AG04449 (cell line): ENCODE measurements at places on chromosomes 1 and 21.

- no peak for DNase-seq
Measured at GRCh38 chr1:157201767-157202166, 63.6 kb upstream of the ETV3 start.

- DNase-seq: no peak
Measured at GRCh38 chr1:153507926-153508583, 27.7 kb downstream of the S100A6 start.

GRCh38 chr1:78254517-78254916 is 208.8 kb downstream of the GIPC2 start:
- no peak for DNase-seq

- no peak for DNase-seq
Measured at GRCh38 chr1:84406346-84406861, 8.1 kb downstream of the DNASE2B start.

DNA sequence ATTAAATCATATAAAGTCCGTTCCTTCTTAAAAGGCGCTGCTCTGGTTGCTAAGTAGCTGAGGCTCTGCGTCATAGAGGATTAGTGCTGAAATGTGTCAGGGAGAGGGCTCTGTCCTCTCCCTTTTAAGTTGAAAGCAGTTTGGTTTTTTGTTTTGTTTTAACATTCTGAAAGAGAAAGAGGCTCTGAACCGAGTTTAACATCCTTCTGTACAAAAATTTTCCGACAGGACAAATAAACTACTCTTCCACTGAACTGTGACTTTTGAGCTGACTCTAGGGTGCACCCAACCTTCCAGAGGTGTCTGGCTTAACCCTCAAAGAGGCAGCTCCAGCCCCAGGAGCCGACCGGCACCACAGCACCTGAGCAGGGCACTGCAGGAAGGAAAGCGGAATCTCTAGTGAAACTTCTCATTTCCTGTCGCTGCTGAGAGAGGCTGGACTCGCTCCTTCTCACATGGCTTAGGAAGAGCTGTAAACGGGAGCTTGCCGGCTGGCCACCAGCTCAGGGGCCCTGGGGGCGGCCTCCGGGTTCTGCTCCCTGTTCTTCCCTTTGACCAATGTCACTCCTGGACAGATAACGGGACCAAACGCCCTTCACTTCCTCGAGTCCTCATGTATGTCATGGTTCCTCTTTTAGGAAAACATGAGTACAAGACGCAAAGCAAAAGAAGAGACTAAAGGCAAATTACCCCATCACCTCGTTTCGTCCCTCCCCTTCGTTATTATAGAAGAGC is 1.2 kb downstream of the VAV3 start:
- DNase-seq: no peak

GRCh38 chr21:38234395-38235142 is 22.2 kb upstream of the KCNJ15 start:
- no peak for DNase-seq

- no peak for DNase-seq
Measured at GRCh38 chr1:12620488-12620865, 2.5 kb upstream of the DHRS3 start.

DNA sequence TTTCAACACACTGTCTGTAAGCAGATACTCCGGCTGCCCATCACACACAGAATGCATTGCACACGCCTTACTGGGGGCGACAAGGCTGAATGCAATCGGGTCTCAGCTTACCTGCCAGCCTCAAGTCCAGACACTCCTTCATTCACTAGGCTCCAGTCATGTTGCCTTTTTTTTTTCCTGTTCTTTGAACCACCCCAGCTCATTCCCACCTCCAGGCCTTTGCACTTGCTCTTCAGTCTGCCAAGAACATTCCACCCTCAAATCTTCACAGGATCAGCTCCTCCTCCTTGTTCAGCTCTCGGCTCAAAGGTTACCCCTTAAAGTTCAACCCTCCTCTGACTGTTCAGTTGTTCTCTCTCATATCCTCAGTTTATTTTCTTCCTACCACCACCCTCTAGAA is 181.9 kb upstream of the ESRRG start:
- DNase-seq: no peak

- DNase-seq: no peak
Measured at GRCh38 chr1:68307378-68307787, 75.1 kb upstream of the WLS start.

DNA sequence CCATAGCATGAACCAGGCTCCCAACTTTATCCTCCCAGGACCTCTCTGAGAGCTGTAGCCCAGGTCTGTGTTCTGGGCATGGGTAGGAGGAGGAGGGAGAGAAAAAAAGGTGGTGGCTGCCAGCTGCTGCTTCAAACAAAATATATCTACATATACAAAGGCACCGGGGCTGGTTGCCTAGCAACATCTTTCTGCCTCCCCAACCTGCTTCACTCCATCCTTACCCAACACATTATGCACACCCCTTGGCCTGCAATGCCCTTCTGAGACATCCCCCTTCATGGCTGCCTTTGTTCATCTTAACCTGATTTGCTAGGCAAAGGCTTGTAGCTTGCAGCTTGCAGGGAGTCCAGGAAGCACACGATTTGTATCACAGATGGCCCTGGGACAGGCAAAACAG is 27.2 kb upstream of the ATP1A1 start:
- DNase-seq: no peak

- no peak for DNase-seq
Measured at GRCh38 chr1:46996659-46997281, 26.7 kb upstream of the CYP4X1 start.

DNA sequence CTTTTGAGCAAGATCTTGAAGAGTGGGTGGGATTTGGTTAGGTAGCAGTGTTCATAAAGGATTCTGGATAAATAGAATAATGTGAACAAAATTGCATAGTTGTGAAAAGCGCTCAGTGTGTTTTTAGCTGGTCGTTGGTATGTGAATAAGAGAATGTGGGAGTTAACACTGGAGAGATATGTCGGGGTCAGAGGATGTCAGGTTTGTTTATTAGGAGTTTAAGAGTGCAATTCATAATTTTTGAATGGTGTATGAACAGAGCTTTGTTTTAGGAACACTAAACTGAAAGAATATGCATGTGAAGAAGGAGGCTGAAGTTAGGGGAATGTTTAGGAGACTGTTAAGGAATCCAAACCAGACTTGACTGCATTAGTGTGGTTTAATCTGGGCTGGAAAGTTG is 9.4 kb downstream of the USP16 start:
- DNase-seq: no peak

DNA sequence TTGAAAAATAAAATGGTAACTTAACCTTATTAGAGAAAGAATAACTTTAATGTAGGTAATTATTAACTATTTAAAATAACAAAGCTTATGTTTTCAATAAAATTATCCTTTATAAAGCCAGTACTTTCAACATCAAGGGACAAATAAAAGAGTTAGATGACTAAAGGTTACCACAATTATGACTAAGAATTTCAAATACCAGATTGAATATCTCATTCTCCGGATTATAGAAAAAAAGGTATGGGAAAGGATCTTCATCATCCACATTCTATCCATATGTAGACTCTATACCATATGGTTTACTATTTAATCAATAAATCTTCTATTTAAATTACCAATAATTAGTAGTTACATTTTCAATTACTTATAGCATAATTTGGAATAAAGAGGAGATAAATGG is 62.8 kb downstream of the TOR3A start:
- DNase-seq: no peak

GRCh38 chr21:42539931-42540343 is 26.3 kb downstream of the SLC37A1 start:
- no peak for DNase-seq

- DNase-seq: no peak
Measured at GRCh38 chr1:201175820-201176500, 14.7 kb upstream of the IGFN1 start.

DNA sequence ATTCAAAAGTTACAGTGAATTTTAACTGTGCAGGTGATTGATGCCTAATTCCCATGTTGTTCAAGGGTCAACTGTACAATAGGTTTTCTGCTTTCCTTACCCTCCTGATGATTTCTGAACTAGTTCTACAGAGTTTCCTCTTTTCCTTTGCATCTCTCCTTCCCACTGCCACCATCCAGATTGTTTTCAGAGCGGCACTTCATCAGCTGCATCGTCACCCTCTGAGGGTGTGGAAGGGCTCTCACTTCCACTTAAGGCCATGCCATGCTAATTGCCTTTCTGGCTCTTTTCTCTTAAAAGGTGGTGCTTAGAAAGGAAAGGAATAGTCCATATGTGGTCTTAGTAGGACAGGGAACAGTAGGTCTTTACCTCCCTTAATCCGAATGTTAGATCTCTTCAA is 39.1 kb downstream of the DISC1 start:
- no peak for DNase-seq

DNA sequence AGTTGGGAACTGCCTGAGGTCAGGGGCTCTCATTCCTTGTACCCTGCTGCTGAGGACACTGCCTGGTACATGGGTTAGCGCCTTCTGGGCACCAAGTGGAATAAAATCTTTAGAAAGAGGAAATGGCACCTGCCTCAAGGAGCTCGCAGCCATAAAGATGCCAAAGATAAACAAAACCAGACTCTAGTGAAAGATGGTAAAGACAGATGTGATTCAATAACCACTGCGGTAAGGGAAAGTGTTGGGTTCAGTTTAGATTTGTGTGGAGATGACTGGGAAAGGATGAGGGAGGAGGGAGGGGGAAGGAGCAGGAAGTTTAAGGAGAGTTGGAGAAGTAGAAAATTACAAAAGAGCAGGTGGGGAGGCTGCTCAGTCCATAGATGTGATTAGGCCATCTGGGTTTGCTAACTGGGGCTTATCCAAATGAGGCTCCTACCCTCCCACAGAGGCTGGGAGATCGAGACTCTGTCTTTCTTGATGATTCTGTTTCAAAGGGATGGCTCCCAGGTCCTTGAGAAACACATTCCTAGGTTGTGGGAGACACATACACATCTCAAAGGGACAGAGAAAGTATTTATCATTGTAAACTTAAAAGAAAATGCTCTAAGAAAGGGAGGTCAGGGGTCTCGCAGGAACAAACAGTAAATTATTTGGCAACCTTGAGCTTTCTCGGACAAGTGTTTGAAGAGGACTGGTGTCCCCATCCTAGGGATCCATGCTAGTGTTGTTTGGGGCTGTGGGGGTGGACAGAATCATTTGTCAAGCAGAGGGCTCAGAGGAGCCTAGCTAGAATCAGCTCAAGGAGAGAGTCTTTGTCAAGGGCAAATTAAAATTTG is 65.7 kb upstream of the MORC3 start:
- no peak for DNase-seq

DNA sequence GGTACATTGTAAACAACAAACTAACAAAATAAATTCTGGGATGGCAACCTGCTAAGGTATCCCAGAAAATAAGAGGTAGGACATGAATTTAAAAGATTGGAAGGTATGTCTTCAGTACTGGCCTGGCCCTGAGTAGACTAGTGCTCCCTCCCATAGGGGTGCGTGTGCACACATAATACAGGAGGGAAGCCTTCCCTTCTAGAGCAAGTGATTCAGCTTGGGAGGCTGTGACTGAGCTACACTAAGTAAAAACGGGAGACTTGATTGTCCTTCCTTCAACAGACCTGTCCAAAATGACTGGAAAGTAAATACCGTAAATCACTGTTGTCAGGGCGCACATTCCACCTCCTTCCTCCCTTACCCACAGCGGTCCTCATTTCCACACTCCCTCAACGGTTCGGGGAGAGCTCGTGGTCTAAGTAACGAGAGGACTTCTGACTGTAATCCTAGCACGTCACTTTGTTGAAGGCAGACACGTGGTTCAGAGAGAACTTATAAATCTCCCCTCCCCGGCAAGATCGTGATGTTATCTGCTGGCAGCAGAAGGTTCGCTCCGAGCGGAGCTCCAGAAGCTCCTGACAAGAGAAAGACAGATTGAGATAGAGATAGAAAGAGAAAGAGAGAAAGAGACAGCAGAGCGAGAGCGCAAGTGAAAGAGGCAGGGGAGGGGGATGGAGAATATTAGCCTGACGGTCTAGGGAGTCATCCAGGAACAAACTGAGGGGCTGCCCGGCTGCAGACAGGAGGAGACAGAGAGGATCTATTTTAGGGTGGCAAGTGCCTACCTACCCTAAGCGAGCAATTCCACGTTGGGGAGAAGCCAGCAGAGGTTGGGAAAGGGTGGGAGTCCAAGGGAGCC is at the start of gene TGFB2:
TSS of gene TGFB2 (plus strand) at position 523 of the 859 bp plus-strand sequence. CDS start 1,366 bp downstream, outside the sequence.
- no peak for DNase-seq

GRCh38 chr1:19534281-19534680 is 48.9 kb upstream of the CAPZB start:
- DNase-seq: no peak

DNA sequence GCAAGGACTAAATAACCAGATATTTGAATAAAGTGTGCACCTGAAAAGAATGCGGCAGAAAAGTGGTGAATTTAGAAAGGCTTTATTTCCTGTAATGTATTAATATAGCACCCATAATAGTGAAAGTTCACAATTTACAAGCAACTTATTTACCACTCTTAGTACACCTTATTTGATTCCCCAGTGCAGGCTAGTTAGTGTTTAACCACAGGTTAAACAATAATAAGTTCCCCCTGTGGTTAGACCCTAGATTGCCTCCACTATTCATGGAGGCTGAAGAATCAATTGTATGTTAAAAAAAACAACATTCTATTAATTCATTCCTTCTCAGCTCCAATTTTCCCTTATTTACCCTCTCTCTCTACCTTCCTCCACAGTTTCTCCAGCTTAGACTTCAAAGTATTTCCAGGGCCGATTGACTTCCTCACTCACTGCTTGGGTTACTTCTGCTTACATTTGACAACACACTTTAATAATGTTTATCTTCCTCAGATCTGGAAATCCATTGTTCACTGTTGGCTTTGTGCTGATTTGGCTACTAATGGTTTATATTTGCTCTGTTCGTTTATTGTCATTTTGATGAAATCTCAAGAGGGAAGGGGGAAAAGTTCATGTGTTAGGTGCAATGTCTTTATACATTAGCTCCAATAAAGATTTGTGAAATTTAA is 796.3 kb downstream of the BRINP3 start:
- DNase-seq: no peak

DNA sequence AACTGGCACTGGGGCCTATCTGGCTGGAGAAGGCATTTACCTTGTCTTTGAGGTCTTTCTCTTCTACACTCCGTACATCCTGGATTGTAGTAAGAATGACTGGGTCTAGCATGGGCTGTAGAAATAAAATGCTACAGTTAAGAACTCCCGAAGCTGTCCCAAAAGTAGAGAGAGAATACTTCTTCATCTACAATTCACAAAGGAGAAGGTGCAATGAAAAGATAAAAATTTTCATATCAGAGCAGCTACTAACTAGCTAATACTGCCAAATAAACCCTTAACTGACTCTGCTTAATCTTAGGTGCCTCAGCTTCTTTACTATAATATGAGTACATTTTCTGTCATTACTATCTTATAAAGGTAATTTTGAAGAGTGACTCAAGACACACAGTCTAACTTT is 55.6 kb downstream of the USP24 start:
- no peak for DNase-seq

GRCh38 chr1:44842862-44843655 is at the start of gene PTCH2:
Gene PTCH2 (minus strand): TSS chr1:44843253. CDS start chr1:44842932, 321 bp downstream.
- no peak for DNase-seq

GRCh38 chr21:38077569-38077968 is 161.3 kb upstream of the KCNJ6 start:
- no peak for DNase-seq

DNA sequence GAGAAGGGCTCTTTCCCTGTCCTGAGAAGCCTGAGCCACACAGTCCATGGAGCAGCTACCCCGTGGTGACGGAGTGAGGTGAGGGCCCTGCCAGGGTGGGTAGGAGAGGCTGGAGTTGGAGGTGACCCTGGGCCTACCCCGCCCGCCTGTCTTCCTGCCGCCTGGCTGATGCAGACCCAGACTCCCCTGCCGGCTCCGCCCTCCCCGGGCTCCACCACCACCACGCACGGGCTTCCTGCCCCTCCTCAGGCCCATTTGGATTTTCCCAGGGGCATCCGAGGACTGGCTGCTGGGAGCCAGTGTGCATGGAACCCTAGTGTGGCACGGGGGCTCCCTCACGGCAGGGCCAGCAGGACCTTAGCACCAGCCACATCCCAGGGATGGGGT is 32.5 kb downstream of the PODN start:
- no peak for DNase-seq
